ENCODE measurements at places on chromosomes 2 and 18.

DNA sequence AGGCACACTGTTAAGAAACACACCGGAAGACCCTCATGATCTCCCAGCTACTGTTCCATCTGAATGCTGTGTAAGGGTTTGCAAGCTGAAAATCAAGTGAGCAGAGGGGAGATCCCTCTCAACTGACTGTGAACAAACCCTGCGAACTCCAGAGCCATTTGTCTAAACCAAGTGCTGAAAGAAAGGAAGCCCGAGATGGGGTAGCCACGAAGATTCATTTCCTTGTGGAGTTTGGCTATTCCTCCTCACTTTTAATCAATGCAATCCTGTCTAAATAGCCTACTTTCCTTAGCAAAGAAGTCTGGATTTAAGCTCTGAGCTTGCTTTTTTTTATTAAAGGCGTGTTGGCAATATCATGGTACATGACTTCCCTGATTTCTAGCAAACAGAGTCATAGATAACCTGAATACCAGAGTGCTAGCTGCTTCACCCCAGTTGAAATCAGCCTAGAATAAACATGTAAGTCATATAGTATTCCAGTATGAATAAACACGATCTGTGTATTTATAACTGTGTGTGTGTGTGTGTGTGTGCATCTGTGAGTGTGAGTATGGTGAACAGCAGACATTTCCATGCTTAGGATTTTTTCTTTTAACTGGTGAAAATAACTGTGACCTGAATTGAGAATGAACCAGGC, 365.2 kb downstream of the ZNF521 start:
- DNase-seq: no peak

DNA sequence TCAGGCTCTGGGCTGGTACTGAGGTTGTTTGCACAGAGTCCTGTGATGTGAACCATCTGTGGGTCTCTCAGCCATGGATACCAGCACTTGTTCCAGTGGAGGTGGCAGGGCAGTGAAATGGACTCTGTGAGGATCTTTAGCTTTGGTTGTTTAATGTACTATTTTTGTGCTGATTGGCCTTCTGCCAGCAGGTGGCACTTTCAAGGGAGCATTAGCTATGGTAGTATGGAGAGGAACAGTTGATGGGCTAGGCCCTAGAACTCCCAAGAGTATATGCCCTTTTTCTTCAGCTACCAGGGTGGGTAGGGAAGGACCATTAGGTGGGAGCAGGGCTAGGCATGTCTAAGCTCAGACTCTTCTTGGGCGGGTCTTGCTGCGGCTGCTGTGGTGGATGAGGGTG, 257.0 kb upstream of the GYPC start:
- no peak for DNase-seq

GRCh38 chr2:195595825-195596224, 61.2 kb upstream of the SLC39A10 start:
- DNase-seq: no peak

DNA sequence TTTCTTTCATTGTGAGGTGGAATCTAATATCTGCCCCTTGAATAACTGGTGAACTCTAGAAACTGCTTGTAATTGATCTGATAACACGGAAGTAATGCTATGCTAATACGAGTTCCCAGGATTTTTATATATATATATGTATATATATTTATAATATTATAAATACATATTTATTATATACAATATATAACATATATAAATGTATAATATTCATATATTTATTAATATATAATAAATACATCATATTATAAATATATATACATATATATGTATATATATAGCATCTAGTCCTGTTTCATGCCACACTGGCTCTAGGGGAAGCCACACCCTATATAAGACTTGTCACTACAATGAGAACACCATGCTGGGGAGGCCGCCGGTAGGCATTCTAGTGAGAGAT, 156.7 kb upstream of the CDH19 start:
- no peak for DNase-seq

- no peak for DNase-seq
Observed at GRCh38 chr18:24227977-24228666, 89.3 kb downstream of the CABYR start.

GRCh38 chr18:38257661-38258060, 692.1 kb upstream of the CELF4 start:
- no peak for DNase-seq

DNA sequence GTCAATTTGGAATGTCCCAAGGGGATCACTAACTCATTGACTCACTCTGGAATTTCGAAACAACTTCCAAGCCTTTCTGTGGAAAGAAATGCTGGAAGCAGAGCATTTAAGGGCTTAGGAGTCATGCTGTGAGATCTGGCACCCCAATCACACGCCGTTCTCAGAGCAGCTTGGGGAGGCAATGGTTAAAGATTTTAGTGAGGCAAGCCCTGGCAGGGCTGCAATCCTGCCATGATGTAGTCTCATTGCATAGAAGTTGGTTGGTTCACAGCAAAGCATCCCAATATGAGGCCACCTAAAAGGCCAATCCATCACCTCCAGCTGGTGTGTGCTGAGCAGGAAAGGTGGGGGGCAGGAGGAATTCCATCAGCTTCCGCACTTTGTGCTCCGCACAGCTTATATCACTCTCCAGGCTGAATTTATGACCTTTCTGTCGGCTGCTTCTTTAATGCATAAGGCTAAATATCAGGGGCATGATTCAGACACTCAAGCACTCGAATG, 1043.9 kb upstream of the POU3F3 start:
- DNase-seq: no peak

- peak; percentile 21 for DNase-seq
Observed at GRCh38 chr2:241739651-241740050, 5.2 kb downstream of the D2HGDH start.

DNA sequence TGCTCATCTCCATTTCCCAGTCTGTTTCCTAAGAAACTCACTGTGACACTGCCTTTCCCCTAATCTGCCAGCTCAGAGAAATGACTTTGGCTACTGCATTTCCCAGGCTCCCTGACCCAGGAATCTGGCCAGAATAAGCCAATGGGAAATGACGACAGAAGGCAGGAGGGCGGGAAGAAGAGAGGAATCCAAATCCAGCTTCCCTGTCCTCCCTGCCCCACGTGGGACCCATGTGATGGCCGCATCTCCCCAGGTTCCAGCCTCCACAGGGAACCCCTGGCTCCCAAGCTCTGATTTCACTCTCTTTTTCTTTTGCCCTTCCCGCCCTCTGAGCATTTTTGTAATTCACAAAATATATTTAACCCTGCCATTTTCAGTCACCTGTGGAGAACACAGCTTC, 37.8 kb upstream of the RAB12 start:
- DNase-seq: no peak

DNA sequence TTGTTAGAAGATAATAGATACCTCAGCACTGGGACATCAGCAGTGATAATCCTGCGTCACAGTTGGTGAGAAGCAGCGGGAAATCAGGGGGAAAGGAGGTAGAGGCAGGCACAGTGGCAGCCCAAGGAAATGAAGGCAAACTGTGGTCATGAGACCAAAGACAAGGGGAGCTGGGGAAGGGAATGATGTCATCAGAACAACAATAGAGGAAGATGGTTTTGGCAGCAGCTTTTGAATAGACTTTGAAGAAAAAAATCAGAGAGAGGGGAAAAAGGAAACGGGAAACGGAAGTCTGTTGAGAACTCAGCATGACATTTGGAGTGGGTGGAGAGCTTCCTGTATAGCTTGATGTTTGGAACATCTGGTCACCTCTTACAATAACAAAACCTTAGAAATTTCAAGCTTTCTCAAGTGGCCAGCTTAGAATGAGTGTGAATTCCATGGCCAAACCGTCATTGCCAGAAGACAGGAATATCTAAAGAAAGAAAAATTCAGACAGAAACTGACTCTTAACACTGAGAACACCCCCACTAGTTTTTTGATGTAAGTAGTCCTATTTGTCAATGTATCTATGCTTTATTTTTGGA, 18.4 kb upstream of the YES1 start:
- no peak for DNase-seq
